Upper lobe of right lung (tissue), 1 donor: ENCODE measurements at places on chromosomes 1 and 21. TPM values are rescaled to one million over a fixed set of nuclear protein-coding genes. Genes with fewer than 3 reads are reported as not detected.

Gene ZC3H12A
- total RNA-seq: 22.9 TPM

Gene LCE3E
- total RNA-seq: not detected

Gene PRR9
- not detected for total RNA-seq

Gene MYOG
- total RNA-seq: not detected

Gene LCE3C
- total RNA-seq: not detected

Gene FCRL2
- 0.20 TPM for total RNA-seq

Gene TNFSF4
- 0.72 TPM for total RNA-seq

GRCh38 chr21:44800103-44800502 is 1.5 kb downstream of the UBE2G2 start:
- DNase-seq: no peak
